ENCODE measurements at places on chromosomes 11 and 22.

- DNase-seq: no peak
Measured at GRCh38 chr11:59141673-59142460, 789 bp upstream of the FAM111A start.

- DNase-seq: peak; percentile 62
Measured at GRCh38 chr11:124793466-124794278, 6.5 kb downstream of the MSANTD2 start.

- no peak for DNase-seq
Measured at GRCh38 chr11:103070142-103070541, 21.8 kb downstream of the DCUN1D5 start.

GRCh38 chr22:36865346-36865745 lies 4.5 kb downstream of the NCF4 start:
- DNase-seq: no peak

Measured in lung (tissue), 17 donors.